ENCODE measurements at places on chromosomes 7 and 10.

- DNase-seq = no peak
Observed at GRCh38 chr7:126635545-126635944, 617.2 kb downstream of the GRM8 start.

- peak; percentile 32 for DNase-seq
Observed at GRCh38 chr7:67625257-67625737, 628.7 kb downstream of the TYW1 start.

- DNase-seq = no peak
Observed at GRCh38 chr7:47393406-47393805, 188.5 kb downstream of the TNS3 start.

DNA sequence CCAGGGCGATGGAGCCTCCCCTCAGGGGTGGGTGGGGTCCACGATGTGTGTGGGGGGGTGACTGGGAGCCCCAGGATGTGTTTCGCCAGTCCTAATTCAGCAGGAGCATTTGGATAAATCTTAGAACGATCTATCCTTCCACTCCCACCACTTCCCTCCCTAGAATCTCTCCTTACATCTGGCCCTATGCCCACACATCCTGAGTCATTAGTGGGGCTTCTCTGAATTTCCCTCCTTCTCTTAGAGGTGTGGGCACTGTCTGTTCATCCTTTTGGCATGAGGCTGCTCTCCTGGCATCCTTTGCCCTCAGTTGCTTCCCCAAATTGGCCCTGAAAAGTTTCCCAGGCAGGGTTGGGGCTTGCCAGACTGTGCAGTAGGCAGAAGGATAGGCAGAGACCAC lies 1.6 kb downstream of the GHRHR start:
- DNase-seq = no peak

GRCh38 chr7:149423449-149424110 lies 37.3 kb downstream of the ZNF777 start:
- no peak for DNase-seq

DNA sequence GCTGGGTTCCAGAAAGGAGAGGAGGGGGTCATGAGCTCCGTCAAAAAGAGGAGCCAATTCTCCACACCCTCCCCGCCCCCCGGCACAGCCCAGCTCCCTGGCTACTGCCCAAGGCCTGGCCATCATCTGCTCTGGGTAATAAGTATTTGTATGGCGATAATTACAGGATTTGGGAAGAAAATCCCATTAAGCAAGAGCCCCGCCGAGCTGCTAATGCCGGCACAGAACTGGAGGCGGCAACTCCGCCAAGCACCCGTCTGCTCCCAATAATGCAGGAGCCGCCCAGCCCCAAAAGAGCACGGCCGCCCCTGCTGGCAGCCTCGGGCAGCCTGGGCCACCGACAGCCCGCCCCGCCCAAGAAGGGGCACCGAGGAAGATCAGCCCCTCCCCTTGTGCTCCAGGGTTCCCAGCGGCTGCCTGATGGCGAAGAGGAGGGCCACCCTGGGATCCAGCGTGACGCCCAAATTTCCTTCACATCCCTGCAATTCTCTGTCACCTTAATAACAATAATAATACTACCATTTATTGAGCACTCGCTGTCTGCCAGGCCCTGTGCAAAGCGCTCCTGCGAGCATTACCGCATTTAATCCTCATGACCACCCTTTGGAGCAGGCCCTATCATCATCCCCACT lies 5.9 kb downstream of the SLIT1 start:
- no peak for DNase-seq
